Effector memory CD4-positive, alpha-beta T cell (primary cell): ENCODE measurements at places on chromosomes 12 and 14.

- no peak for DNase-seq
Measured at GRCh38 chr12:59404109-59404650, 191.6 kb upstream of the SLC16A7 start.

- DNase-seq = no peak
Measured at GRCh38 chr14:58517592-58517991, 90.1 kb downstream of the KIAA0586 start.

DNA sequence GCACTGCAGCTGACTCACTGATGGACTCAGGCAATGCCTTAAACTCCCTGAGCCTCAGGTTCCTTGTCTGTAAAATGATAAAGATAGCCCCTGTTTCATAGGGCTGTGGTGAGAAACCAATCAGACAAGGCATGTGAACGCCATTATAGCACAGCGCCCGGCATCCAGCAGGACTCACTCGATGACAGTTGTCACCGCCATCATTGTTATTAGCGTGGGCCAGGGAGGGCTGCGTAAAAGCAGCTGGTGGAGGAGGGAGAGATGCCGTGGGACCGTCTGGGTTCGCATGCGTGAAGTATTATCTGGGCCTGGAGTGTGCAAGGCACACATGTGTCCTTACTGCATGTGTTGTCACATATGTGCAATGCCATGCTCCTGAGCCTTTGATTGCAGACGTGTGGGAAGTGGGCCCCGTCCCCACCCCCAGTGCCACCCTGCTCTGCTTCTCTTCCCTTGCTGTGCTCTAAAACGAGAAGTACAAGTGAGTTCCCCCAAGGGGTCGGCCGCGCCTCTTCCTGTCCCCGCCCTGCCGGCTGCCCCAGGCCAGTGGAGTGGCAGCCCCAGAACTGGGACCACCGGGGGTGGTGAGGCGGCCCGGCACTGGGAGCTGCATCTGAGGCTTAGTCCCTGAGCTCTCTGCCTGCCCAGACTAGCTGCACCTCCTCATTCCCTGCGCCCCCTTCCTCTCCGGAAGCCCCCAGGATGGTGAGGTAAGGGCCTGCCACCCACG lies at the start of gene PTPN6:
PTPN6 (plus strand) TSS at position 546 of the 730 bp plus-strand sequence; CDS start at position 703, 157 bp downstream.
- no peak for DNase-seq

GRCh38 chr12:104164634-104165033 lies 26.6 kb upstream of the NFYB start:
- DNase-seq = no peak

DNA sequence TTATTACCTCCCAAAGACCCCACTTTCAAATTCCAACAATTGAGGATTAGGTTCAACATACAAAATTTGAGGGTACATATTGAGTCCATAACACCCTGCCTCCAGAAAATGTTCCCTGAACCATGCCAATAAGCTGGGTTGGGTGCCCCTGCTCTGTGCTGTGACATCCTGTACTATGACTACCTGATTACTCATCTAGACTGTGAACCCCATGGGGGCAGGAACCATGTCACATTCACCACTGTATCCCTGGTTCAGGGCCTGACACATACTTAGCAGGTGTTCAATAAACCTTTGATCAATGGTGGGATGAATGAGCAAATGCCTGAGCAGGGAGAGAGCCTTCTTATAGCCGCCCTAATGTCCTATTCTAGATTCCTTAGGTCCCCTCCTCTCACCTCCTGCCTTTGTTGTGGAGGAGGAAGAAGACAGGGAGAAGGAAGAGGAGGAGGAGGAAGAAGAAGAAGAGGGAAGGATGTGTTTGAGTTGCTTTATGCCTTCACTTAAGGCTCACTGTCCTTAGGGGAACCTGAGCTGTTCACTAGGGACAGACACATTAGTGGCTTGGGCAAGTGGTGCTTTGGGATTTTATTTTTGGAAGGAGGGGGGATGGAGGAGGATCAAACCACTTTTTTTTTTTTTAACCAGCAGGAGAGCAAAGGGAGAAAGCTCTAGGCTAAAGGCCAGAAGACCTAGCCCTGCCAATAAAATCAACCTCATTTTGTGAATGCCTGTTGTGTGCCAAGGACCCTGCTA lies 21.3 kb downstream of the GPR68 start:
- DNase-seq = no peak

- DNase-seq = no peak
Measured at GRCh38 chr12:2959505-2960389, 550 bp downstream of the TEAD4 start.

DNA sequence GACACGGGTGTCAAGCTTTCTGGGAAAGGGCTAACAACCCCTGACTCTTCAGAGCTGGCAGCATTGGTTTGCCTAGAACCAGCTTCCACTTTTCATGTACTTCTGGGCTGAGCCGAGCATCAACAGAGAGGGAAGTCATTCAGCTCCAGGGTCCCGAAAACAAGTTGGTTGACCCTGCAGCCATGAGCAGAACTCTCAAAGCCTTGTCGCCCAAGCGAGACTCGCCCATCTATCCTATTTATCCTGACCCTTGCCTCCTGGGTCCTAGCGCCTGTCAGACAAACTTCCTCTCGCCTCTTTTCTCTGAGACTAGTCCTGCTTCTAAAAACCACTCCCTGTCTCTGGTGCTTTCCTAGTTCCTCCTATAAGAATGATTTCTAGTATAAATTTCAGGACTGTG lies 47.9 kb downstream of the ASCL4 start:
- no peak for DNase-seq

- DNase-seq = no peak
Measured at GRCh38 chr14:101865288-101865687, 99.1 kb upstream of the DYNC1H1 start.

DNA sequence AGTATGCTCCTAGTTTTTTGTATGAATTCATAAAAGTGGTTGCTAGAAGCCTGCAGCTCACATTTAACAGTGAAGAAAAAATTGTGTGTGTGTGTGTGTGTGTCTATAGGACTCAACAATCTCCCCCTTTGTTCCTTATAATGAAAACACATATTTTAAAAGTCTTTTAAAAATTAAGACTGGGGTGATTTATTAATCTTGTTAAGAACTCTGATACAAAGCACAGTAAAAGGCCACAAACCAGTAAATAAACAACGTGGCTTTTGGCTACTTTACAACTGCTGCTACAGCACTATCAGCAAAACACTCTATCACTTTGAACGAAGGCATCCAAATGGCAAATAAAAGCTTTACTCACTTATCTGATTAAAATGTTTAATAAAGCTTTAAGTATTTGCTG lies 594 bp upstream of the VCPKMT start:
- DNase-seq = no peak

DNA sequence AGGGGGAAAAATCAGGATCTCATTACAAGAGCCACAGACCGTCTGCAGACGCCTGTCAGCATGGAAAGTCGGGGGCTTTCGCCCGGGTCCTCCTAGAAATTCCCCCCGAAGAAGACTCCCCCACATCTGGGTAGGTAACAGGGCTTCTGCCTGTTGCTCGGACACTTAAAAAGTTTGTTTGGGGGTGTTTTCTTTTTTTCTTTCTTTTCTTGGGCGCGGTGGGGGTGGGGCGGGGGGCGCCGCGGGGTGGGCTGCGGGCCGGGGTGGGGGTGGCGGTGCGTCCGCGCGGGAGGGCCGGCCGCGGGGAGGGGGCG lies 358 bp downstream of the ELK3 start:
- no peak for DNase-seq
